Activated T-cell treated with anti-CD3 and anti-CD28 coated beads, Interleukin-2, amount 50 U/mL, for 1 hour (primary cell): ENCODE measurements at places on chromosomes 7 and 10.
A peak's percentile ranks its signal among the peaks of the same experiment; 100 is the strongest.

- no peak for DNase-seq
Measured at GRCh38 chr10:81680359-81680758, 194.6 kb upstream of the NRG3 start.

DNA sequence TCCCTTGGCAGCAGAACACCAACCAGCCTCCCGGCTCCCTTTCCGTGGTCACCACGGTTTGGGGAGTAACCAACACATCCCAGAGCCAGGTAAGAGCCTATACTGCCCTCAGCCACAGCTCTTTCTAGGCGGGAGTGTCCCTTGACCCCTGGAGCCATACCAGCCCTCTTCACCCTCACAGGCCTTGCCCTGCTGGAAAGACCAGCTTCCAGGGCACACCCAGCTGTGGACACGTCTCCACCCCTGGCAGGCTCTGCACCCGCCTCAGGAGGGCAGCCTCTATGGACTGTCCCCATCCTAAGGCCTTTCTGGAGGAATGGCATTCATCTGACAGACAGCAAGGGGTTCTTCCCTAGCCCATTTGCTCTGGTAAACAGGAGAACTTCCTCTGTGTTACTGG is 57.5 kb upstream of the PPIF start:
- no peak for DNase-seq

GRCh38 chr7:106865130-106866041 is at the start of gene PIK3CG:
TSS of gene PIK3CG (plus strand) at chr7:106865282. CDS start at chr7:106867562, 2,280 bp downstream.
- no peak for DNase-seq

GRCh38 chr10:96441987-96442643 is 71.6 kb downstream of the TLL2 start:
- DNase-seq, result no peak

DNA sequence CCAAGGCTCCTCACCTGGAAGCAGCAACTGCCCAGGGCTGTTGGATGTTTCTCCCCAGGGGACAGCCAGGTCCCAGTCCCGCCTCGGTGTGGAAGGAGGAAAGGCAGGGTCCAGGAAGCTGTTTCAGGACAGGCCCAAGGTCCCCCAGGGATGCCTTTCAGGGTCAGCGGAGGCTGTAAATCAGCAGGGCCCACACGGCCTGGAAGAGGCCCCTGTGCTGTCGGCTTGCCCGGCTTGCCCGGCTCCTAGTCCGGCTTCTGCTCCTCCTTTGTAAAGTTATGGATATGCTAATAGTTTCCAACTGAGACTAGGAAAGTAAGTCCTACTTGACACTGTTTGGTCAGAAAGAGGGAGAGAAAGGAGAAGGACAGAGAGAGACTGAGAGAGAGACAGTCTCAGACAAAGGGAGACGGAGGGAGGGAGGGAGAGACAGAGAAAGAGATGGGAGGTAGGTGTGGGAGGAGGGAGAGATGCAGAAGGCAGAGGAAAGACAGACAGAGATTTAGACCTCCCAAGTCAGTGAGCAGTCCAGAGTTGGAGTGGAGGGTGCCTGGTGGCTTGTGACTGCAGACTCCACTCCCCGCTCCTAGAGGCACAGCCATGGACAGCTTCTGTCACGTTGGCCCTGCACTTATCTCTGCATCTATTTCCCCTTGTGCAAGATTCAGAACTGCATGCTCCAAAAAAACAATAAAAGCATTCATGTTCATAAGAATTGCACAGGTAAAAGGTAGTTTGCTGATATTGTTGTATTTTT is 10.5 kb downstream of the IKZF1 start:
- DNase-seq, result no peak

GRCh38 chr7:20484356-20484755 is 131.1 kb upstream of the ABCB5 start:
- no peak for DNase-seq

DNA sequence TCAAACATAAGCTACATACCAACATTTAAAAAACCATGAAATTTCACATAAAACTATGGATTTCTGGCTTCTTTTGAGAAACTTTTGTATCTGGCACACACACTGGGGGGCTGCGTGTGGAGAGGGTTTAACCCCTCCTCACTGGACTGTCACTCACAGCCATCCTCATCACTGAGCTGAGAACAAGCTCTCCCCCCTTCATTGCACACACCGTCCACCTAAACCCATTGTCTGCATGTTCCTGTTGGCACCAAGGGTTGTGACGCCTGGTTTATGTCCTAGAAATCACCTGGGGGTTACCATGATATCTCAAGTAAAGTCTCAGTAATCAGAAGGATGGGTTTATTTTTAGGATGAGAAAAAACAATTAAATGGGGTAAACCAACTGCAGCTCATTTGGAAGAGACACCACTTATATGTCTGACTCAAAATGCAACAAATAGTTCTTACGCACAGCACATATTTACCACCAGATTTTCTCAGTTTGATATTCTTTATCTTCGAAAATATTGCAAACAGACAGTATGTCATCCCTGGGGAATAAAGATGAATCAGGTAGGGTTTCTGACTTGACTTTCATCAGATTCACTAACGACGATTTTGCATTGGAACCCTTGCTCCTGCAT is 218.5 kb upstream of the KLF6 start:
- no peak for DNase-seq

GRCh38 chr7:131010717-131011431 is 276.9 kb upstream of the KLF14 start:
- no peak for DNase-seq

DNA sequence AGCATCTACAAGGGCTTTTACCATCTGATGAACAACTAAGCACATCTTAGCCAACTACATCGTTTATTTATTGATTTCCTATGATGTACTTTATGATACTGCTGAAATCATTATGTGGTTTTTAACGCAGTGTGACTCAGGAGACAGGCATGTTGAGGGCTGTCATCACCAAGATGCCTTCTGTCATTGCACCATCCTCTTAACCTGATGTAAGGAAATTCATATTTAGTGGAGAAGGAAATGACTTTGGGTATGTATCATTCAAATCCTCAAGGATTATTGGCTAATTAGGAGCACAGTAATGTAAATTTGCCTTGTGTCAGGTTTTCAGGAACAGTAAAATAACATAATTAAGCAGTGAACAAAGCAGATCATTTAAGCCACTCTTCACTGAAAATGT is 138.5 kb upstream of the MGMT start:
- no peak for DNase-seq

GRCh38 chr10:82212753-82213152 is 337.8 kb downstream of the NRG3 start:
- DNase-seq, result no peak

DNA sequence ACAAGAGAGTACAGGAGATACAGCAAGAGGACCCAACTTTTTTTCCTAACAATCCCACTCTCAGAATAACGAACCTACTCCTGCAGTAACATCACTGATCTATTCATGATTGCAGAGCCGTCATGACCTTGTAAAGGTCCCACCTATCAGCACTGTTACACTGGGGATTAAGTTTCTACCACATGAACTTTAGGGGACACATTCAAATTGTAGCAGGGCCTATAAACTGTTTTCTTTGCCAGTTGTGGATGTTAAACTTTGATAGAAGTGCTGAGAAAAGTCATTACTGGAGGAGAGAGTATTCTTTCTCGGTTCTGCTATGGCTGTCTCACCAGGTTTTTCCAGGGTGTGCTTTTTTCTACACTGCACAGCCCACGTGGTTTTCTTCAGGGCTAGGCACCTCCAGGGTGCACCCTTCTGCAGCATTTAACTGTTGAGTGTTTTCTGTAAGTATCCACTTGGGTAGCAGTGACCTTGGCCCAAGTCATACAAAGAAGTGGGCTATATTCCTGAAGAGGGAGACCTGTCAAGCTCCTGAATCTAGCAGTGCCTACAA is 131.6 kb upstream of the AHR start:
- DNase-seq, result no peak

- no peak for DNase-seq
Measured at GRCh38 chr7:40714363-40715052, 579.7 kb downstream of the SUGCT start.

- DNase-seq, result no peak
Measured at GRCh38 chr10:52578871-52579405, 193.6 kb downstream of the MBL2 start.

GRCh38 chr10:64630534-64630933 is 1109.3 kb downstream of the REEP3 start:
- DNase-seq, result no peak

GRCh38 chr7:46972205-46972604 is 609.7 kb downstream of the TNS3 start:
- DNase-seq, result no peak

- no peak for DNase-seq
Measured at GRCh38 chr10:57988964-57989363, 278.7 kb downstream of the IPMK start.

DNA sequence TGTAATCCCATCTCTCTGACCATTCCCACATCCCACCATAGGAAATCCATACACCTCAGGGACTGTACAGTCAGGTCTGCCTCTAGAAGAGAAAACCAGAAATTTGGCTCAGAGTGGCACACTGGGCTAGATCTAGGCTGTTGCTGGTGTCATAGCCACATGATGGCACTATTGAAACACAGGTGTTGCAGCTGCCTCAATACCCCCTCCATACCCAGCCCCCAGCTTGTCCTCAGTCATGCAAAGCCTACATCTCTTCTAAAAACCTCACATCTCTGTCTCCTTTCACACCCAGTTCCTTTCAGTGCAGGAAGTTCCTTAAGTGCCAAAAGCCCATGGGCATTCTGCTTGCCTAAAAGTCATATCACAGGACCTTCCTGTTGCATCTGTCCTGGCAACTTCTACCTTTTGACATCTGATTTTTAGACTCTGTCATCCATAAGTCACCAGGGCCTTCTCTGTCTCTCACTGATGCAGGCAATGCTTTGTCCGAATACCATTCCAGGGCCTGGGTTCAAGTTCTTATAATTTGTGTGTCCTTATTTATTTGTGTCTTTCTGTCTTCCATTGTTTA is 27.0 kb upstream of the HIBADH start:
- no peak for DNase-seq

DNA sequence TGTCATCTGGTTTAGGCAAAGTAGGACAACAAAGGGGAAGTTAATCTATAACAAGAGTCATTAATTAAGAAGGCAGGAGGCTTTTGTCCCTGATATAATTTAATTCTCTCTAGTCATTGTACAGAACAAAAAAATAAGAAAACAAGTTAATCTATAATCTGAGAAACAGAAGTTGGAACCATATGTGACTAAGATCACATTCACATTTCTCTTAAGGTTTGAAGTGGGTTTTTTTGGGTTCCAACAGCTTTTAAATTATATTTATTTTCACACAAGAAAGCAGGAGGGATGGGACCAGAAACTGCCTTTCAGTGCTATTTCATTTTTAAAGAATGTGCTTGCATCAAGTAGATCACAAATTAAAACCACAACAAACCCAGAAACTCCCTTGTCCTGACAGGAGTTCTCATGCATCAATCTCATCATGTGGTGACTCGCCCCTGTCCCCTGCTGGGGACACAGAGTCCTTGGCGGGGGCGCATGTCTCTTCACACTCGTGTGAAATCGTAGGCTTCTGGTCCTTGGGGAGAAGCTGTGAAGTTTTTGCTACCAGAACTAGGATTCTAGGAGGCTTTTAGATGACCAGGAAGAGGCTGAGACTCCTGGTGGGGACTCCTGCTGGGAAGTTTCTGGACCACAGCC is 10.1 kb upstream of the OPN4 start:
- no peak for DNase-seq

DNA sequence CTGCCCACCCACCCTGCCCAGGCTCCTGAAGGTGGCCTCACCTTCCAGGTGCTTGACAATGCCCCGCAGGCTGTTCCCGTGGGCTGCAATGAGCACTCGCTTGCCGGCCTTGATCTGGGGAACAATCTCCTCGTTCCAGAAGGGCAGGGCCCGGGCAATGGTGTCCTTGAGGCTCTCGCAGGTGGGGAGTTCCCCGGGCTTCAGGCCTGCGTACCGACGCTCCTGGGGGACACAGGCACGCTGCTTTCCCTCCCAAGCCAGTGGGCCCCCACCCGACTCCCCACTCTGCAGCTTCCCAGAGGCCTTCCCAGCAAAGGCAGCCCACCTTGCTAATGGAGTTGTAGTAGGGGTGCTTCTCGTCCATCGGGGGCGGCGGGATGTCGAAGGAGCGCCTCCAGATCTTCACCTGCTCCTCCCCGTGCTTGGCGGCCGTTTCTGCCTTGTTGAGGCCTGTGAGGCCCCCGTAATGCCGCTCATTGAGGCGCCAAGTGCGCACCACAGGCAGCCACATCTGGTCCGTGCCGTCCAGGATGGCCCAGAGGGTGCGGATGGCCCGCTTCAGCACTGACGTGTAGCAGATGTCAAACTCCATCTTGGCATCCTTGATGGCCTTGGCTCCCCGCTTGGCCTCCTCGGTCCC is 456 bp downstream of the PGAM2 start:
- DNase-seq, result peak; percentile 23

DNA sequence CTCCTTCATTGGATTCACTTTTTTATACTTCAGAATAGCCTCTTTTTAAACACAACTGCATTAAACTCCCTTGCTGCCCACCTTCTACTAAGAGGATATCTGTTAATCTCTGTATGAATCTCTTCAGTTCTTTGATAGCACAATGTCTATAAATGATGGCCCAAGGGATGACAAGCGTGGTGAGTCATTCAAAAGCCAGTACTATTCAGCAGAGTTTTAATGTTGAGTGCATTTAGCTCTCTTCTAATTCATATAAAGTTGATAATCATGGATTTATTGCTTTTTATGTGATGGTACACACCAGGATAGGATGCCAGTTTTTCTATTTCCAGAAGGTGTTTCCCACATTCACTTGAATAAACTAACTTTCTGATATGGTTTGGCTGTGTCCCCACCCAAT is 57.4 kb upstream of the HECTD2 start:
- DNase-seq, result no peak

- no peak for DNase-seq
Measured at GRCh38 chr10:4653160-4653559, 172.8 kb upstream of the AKR1E2 start.

DNA sequence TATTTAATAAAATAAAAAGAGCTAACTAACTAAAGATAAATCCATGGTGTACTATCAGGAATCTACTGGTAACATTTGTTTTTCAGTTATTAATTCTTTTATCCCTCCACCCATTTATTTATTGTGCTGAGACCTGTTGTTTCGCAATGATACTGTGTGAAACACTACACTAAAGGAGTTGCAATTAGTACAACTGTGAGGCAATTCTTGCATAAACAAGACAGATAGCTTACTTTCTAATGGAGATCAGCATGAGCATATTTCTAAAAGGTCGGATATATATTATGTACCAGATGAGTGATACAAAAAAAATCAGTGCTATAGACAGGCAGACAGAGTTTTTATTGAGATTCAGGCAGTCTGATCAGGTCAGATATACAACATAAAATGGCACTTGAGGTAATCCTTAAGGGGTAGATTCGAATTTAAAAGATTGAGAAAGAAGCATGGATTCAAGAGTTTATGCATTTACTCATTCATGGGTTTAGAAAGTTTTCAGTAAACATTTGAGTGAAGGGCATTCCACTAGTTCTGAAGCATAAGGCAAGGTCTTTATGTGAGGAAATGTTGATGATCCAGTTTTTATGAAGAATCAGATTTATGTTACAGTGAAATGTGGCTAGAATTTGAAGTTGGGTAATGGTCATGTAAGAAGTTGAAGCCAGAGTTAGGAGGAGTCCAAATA is 147.6 kb downstream of the POLR1F start:
- no peak for DNase-seq
